NCI-H1092 (cell line): ENCODE measurements at places on chromosomes 6 and 20.

- no peak for DNase-seq
Observed at GRCh38 chr20:53250456-53250855, 278.3 kb downstream of the TSHZ2 start.

GRCh38 chr20:47821481-47822100 lies 36.3 kb upstream of the SULF2 start:
- no peak for DNase-seq

DNA sequence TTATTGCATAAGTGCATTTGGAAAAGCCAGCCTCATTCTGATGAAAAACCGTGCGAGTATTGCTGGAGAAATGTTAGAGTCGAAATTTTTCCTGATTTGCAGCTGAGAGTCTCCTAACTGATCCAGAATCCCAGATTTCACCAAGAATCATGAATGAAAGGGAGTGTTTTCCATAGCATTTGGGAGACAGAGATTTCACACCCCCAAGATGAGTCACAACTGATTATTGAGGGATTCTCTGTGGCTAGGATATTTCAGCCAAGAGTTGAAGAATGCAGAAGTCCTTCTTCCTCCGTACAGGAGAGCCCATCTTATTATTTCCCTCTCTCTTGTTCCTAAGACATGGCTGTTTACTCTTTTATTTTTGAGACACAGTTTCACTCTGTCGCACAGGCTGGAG lies 82.2 kb upstream of the SALL4 start:
- DNase-seq, result no peak

DNA sequence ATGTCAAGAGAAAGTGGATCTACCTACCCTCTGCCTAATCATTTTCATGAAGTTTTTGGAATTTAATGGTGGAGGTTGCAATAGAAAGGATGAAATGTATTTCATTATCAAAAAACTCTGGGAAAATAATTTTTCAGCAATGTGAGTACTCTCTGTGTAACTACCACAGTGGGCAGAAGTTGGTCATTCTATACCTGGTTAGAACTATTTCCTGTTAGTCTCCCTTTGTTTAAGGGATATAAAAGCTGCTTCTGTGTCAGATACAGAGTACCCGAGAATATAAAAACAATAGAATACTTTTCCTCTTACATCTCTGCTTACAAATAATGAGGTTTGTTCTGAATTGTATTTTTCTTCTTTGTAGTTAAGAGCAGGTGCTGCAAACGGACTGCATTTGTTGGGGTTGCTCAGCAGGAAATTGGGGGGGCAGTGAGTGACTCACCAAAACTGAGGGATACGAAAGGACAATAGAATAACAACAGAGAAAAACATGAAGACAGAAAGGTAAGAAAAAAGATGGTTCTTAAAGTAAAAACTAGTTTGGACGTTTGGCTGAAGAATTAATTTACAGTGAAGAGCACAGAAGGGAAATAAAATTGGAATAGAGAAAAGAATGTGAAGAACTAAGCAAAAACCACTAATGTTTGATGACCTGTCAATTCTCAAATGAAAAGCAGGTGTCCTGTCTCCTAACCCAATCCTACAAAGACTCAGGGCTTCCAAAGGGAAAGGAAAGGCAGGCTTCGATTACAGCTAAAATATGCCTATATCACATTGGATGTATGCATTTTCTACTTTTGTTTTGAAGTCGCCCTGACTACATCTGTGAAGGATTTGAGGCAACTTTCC lies 703.1 kb downstream of the RFPL4B start:
- no peak for DNase-seq

DNA sequence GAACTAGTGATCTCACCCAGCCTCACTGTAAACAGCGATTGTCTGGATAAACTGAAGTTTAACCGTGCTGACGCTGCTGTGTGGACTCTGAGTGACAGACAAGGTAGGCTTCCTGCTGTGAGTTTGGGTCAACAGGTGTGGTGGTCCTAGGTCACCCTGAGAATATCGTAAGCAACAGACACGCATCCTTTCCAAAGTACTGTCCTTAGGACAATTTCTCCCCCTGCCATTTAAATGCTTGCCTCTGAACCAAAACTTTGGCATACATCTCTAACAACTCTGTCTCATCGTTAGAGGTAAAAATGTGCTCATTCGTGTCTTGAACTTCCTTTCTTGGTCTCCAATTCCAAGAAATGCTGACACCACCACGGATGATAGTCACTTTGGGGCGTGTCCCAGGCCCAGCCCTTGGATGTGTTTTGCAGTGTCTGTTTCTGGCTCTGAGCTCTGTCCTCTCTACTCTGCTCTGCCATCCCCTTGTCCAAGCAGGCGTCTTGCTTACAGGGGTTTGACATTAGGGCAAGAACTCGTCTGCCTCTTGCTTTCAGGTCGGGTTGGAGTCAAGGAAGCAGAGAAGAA lies 95.5 kb downstream of the EYA2 start:
- no peak for DNase-seq

GRCh38 chr6:154352898-154353585 lies 3.6 kb downstream of the IPCEF1 start:
- no peak for DNase-seq

GRCh38 chr6:160679402-160679769 lies 15.3 kb upstream of the LPA start:
- no peak for DNase-seq

DNA sequence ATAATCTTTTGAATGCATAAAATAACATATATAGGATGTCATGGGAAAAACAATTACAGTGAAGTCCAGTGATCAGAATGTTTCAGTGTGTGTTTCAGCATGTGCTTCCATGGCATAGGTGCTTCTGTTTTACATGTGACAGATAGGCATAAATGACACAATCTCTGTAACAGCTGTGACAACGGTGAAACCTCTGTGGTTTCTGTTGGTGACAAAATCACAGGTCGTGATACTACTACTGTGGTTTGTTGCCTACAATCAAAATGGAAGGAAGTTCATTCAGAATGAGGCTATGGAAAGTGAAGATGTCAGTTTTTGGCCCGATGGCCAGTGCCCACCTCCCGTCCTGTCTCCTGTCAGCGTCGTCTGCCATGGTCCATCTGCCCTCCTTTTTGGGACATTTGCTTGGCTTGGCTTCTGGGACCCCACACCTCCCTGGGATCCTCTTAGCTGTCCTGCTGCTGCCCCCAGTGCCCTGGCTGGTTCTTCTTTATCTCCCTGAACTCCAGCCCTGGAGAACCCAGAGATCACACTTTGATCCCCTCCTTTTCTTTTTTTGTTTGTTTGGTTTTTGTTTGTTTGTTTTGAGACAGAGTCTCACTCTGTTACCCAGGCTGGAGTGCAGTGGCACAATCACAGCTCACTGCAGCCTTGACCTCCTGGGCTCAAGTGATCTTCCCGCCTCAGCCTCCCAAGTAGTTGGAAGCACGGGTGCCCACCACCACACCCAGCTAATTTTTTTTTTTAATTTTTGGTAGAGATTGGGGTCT lies 79.3 kb upstream of the NAA20 start:
- DNase-seq, result no peak

- DNase-seq, result no peak
Observed at GRCh38 chr6:126531840-126532239, 191.9 kb downstream of the CENPW start.

DNA sequence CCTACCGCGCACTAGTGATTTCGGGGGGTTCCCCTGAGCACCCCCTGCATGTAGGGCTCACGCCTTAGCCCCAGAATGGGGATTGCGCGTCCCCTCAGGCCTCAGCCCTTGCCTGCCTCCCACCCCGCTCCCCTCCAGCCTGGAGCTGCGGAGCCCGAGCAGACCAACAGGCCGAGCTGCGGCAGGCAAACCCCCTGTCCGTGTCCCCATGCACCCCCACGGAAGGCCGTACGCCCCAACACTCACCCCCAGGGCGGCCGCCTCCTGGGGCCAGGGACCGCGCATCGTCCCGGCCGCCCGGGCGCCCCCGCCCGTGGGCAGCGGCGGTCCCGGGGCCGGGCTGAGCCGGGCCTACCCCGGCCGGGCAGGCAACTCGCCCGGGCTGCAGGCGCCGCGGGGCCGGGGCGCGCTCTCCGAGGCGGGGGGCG lies 1.2 kb upstream of the KCNB1 start:
- peak; percentile 16 for DNase-seq

DNA sequence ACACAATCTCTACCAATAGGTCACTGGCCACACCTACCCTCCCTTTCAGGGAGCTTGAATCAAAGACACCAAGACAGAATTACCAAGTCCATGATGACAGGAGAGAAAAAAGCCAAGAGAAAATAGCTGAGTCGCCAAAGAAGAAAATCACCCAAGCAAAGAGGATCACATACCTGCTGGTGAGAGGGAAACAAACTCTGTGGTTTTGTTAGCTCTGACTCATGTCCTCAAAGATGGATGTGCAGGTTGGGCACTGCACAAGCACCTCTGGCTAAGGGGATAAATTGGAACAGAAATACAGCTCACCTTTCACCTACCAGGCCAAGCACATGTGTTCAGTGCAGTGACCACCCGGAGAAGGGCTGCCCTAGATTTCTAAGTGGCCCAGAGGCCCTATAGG lies 114.8 kb downstream of the TFAP2A start:
- no peak for DNase-seq

DNA sequence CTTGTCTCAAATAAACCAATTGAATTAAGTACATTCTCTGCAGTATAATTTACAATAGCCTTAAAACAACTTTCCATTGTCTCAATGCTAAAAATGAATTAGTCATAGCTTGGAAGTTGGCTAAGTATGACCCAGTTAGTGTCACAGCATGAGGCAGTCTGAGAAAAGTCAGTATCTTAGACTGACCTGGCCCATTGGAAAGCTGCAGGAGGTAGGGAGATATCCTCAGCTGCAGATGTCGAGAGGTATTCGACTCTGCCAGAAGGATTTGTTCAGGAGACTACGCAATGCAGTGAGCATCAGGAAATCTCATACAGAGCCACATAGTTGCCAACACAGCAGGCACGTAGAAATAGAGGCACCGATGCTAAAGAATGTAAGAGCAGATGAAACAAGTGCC lies 350.9 kb upstream of the NRSN1 start:
- DNase-seq, result no peak

DNA sequence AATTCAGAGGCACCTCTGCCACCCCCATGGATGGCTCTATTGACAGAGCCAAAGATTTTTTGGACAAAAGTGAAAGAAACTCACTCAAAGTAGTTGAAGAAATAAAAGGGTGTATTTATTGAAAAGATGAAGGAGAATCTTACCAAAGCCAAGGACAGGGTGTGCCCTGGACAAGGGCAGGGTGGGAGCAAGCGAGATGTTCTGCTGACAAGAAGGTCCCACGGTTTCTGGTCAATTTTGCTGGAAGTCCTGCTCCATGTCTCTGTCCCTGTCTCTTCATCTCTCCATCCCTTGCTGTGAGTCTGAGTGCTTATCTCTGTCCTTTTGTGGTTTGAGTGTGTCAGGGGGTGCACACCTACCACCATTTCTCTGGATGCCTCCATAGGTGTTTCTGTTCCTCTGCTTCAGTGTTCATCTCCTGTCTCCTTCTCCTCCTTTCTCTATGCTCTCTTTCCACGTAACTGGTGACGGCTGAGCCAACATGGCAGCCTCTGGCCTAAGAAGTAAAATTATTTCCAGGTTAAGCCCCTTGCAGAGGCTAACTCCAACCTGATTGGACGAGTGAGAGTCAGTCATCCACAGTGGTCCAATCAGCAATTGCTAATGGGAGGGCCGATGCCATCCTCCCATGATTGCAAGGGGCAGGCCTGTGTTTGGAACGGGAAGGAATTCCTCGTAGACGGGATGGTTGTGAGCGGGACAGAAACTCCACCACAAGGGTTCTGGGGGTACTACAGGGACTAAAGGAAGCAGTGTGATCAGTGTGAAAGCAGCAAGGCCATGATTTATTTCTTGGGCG lies 502.1 kb upstream of the CDH4 start:
- DNase-seq, result no peak

- no peak for DNase-seq
Observed at GRCh38 chr20:55471052-55472006, 534.0 kb downstream of the CBLN4 start.

DNA sequence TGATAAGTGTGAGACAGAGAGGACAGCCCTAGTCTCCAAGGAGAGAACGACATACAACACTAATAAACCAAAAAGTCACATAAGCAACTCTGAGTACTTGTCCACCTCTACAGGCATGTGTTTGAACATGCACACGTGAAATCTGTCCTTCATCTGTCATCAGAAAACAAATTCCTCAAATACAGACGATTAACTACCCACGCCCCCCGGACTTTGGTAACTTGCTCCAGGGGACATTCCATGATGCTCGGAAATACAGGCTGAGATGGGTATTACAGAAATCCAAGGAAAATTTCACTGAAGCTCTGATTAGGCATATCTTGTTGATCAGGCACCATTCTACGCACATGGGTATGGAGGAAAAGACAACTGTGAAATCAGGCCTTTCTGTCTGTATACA lies 57.8 kb downstream of the LYRM4 start:
- no peak for DNase-seq

DNA sequence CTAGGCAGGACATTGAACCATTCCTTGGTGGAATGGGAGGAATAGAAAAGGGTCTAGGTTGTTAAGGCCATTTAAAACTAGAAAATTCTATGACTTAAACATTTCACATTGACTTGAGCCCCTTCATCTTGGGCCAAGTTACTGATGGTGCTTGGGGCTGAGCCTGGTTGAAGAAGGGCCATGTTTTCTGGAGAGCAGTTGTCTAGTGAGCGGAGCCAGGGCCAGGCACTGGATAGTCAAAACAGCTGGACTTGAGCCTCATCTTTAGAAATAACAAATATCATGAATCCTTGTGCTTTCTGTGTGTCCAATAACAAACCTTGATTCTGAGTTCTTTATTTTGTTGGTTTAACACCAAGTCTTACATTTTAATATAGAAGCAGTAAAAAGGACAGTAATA lies 134.6 kb upstream of the TCF21 start:
- no peak for DNase-seq

DNA sequence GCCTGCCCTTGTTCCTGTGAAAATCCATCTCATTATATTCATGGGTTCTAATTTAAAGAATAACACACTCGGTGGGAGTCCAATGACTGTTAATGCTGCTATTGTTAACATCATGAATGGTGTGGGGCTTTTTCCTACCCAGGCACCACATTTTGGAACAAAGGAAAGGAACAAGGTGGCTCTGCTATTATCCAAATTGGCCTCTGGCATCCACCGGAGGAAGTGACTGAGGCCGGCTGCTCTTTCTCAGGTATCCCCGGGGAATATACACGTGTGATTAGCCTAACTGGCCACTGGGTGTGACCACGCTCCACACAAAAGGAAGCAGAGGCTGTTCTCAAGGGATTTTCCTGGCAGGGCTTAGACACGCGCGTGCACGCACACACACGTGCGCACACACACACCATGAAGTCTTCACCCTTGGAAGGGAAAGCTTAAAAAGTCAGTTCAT lies 601.2 kb upstream of the ARID1B start:
- DNase-seq, result peak; percentile 66

DNA sequence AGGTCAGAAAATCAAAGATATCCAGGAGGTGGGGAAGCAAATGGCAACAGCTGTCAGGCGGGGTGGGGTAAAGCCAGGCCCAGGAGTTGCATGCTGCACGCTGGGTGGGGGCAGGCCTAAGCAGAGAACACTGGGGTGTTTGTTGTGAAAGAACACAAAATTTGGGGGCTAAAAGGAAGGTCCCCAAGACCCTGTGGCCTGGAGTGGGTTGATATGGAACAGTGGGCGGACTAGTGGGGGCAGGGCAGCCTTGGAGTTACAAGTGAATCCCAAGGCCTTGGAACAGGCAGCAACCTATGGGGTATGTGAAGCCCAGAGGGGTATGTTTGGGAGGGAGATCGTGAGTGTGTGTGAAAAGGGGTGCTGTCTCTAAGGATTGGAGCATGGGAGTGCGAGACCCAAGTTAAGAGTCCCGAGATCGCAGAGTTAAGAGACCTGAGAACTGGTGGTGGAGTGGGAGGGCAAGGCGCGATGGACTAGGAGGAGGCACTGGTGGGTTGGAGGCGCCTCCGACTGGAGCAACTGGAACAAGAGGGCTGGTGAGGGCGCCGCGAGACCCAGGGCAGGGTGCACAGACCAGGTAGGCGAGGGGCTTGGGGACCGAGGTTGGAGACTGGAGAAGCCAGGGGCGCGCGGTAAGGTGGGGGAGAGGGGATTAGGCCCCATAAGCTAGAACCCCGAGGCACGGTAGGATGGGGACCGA lies 658 bp downstream of the CUL7 start:
- no peak for DNase-seq
